ENCODE measurements at places on chromosomes 12 and 14.

DNA sequence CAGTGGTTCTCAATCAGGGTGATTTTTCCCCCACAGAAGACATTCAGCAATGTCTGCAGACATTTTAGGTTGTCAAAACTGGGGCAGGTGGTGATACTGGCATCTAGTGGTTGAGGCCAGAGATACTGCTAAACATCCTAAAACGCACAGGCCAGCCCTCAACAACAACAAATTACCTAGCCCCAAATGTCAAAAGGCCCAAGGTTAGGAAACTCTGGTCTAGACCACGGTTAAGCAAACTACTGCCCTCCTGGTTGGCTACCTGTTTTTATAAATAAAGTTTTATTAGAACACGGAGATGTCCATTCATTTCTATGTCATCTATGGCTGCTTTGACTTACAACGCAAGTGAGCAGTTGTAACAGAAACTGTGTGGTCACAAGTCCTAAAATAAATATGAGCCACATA lies 186.7 kb downstream of the EFCAB11 start:
- DNase-seq, result peak; percentile 54

- no peak for DNase-seq
These were observed 15.9 kb downstream of the ATP6V1D start for GRCh38 chr14:67343601-67344230.

DNA sequence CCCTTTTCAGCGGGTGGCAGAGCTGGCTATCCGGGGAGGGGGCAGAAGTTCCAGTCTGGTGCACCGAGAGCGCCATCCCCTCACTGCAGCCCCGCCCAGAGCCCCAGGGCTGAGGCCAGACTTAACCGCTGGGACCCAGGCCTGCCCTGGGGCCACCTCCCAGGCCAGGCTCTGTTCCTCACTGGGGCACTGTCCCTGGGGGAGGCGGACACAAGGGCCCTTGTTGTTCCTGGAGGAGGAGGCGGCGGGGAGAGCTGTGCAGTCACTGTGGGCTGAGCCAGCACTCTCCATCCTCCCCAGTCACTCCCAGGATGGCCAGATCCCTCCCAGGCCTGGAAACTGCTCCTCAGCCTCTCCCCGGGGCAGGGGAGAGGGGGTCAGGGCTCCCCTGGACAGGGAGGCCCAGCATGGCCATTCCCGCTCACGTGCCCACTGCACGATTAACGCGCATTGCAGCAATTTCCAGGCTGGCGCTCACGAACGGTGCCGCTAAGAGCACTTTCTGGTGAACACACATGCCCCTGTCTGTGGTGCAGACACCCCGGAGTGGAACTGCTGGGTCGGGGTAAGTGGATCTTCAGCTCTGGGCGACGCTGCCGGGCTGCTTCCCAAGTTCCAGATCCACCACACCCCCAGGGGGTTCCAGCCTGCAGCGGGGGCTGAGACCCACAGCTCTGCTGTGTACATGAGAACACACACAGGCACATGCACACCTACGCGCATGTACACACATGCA lies 89.8 kb upstream of the SFSWAP start:
- no peak for DNase-seq

DNA sequence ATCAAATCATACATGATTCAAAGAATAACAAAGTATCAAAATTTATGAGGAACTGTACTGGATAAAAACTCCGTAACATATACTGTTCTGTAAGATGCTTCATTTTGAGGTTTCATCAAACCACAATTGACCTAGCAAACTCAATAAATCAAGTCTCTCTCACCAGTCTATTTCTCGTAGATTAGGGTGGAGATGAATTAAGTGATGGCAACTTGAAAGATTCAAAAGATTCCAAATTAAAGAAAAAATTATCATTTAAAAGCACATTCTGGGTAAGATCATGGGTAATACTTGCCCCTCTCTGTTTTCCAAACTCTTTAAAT lies 74.4 kb downstream of the PAPLN start:
- no peak for DNase-seq

DNA sequence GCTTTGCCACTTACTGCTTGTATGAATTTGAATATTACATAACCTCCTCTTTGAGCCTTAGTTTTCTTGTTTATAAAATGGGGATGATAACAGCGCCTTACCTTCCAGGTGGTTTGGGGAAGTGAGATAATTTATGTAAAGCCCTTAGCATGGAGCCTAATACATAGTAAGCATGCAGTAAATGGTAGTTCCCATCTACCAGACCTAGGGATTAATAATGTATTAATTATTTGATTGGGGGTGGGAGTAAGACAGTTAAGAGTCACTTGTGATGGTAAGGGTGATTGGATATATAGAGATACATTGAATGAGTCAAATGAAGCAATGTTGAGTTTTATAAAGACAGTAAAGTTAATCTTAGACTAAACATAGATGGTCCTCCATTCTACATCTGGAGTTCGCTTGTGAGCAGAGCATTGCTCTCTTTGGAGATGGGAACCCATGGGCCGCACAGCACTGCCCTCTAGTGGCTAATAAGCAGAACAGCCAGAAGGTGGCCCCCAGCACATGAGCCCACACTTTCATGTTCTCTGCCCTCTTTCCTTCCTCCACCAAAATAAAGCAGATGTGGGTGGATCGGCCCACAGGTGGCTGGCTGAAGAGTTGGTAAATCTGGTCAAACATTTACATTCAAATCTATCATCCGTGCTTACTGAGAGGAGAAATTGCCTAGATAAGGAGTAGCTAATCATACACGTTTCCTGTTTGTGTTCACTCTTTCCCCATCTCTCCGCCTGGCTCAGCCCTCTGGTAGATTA lies 26.5 kb upstream of the TAMALIN start:
- peak; percentile 53 for DNase-seq

DNA sequence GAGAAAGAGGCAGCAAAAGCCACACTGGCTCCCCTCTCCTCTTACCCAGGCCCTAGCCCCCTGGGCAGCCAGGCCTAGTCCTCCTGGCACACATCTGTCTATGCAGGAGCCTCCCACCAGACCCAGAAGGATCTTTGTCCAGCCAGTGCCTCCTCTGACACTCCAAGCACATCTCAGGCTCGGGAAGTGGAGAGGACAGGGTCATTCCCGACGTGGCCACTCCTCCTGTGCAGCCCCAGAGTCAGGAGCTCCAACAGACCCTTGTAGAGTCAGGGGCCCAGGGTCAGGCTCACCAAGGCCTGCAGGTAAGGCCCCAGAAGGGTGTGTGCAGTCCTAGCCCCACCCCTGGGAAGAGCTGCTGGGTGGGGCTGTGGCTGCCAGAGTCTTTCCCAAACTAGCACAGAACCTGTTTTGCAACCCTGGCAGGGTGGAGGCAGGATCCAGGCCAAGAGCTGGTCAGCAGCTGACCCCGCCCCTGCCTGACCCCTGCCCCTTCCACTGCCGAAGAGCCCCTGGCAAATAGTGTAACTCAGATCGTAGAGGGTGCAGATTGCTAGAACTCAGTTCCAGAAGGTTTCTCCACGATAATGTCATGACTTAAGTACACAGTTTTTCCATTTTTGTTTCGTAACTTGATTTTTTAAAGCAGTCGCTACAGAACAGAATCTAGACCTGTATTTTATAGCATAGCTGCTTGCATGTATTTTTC lies 26.6 kb upstream of the PNMA1 start:
- no peak for DNase-seq

GRCh38 chr12:81078469-81079196 lies 754 bp downstream of the ACSS3 start:
- DNase-seq, result no peak

GRCh38 chr14:92369097-92369496 lies 46.1 kb downstream of the SLC24A4 start:
- no peak for DNase-seq

GRCh38 chr14:21917699-21918436 lies 244.2 kb upstream of the OR4E1 start:
- peak; percentile 59 for DNase-seq

DNA sequence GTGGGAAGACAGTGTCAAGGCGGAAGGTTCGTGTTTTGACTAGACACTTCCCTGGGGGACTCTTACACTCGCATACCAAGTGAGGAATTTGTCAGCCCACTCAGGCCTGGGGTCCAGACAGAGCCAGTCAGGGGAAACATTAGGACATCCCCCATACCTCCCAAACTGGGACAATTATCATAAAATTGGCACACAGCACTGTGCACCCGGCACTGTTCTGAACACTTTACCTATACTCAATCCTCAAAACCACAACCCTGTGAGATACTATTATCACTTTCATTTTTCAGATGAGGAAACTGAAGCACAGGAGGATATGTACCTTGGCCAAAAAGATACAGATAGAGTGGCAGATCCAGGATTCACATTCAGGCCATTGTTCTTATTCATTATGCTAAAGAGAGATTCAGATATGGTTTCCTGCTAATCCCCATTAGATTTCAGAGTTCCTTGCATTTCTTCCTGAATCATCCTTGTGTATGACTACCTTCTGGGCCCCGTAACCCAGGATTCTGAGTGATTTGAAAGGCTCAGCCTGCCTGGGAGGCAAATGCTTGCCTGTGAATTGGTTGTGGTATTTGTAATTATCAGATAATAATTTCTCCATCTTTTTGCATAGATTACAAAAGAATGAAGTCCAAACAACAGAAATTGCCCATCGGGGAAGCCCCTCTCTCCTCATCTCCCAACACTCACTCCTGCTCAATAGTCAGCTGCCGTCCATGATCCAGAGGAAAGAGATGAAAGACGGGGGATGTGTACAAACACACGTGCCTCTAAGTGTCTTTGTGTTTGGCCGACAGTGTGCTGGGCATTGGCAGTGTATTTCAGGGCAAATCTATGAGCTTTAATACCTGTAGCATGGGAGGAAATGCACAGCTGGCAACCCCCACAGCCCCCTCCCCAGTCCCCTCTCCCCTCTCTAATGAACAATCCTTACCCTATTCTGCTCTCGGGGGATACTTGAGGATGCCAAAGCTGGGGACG lies 4.6 kb downstream of the TAC3 start:
- DNase-seq, result no peak

DNA sequence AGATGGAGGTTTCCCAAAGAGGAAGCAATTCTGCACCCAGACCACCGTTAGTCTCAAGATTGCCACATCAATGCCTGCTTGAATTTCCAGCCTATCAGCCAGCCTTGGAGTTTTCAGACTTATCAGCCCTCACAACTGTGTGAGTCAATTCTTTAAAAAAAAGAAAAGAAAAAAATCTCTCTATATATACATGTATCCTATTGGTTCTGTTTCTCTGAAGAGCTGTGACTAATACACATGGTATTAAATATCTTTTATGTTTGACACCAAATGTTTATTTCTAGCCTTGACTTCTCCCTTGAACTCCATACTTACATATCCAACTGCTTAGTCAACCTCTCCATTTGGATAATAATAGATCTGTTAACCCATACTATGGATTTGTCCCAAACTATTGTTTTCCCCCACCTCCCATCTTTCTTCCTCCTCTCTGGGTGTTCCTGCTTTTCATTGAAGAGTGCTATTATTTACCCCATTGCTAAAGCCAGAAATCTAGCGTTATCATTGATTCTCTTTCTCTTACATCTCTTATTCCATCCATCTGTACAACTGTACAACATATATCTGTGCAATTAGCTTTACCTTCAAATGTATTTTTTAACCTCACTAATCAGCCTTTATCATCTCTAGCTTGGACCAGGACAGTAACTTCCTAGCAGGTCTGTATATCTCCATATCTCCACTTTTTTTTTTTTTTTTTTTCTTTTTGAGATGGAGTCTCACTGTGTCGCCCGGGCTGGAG lies 22.7 kb upstream of the EID3 start:
- no peak for DNase-seq

GRCh38 chr14:102994689-102995088 lies 62.7 kb downstream of the CDC42BPB start:
- no peak for DNase-seq

- DNase-seq, result no peak
These were observed 7.1 kb downstream of the PTHLH start for GRCh38 chr12:27965411-27965810.

- DNase-seq, result no peak
These were observed 10.3 kb upstream of the PPP4R4 start for GRCh38 chr14:94163796-94164195.

- DNase-seq, result no peak
These were observed 17.4 kb upstream of the SLC10A1 start for GRCh38 chr14:69814397-69814796.

DNA sequence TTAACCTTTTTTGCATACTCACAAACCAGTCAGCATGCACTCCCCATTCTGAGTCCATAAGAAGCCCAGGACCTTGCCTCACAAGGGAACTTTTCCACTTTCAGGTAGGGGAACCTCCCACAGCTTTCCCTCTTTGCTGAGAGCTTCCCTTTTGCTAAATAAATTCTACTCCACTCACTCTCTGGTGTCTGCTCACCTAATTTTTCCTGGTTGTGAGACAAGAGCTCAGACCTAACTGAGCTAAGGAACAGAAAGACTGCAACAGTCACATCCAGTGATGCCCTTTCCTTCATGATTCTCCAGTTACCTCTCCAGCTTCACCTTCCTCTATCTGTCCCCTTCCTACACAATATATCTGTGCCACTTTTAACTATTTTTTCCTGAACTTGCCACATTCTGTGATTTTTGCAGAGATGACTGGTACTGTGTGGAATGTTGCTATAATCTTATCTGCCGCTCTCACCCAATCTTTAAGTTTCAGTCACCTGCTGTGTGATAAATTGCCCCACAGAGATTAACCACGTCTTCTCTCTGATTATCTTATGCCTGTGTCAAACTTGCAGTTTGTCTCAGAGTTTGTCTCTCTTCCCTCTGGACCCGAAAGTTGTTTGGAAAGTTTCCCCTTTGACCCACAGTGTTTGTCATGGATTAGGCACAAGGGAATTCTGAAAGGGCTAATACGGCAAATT lies 737.1 kb upstream of the FLRT2 start:
- DNase-seq, result no peak

- DNase-seq, result no peak
These were observed 3.6 kb upstream of the RAD51AP1 start for GRCh38 chr12:4535092-4535491.

GRCh38 chr12:124412646-124413015 lies 117.7 kb downstream of the RFLNA start:
- DNase-seq, result no peak

DNA sequence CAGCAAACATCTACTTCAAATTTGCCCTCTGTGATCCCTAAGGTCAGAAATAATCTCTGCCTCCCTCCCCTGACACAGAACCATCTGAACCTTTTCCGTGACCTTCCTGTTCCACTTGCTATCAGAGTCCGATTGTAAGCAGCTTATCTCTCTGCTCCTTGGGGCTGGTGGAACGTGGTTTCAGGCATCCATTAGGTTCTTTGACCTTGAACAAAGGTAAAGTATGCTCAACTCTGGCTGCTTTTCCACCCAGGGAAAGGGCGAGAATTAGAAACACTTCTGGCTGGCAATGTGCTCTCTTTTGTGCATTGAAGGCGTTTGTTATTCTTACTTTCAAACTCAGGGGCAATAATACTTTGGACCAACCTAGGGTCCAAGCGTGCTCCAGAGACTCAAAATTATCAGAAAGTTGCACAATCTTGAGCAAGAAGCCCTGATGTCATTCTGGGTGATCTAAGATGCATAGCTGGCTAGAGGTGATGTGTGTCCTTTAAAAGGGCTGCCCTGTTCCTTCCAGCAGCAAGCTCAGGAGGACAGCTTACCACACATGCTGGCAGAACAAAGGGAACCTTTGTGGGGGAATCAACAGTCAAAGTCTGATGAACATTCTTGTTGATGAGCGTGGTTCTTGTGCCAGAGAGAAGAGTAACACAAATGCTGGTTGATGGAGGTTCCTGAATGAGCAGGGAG lies 29.8 kb downstream of the ADGRD1 start:
- DNase-seq, result no peak
